ENCODE measurements at places on chromosomes 5 and 9. TPM values are rescaled to one million over a fixed set of nuclear protein-coding genes. Genes with fewer than 3 reads are reported as not detected.

- no peak for DNase-seq
Measured at GRCh38 chr5:25688156-25688555, 1043.4 kb upstream of the CDH10 start.

DNA sequence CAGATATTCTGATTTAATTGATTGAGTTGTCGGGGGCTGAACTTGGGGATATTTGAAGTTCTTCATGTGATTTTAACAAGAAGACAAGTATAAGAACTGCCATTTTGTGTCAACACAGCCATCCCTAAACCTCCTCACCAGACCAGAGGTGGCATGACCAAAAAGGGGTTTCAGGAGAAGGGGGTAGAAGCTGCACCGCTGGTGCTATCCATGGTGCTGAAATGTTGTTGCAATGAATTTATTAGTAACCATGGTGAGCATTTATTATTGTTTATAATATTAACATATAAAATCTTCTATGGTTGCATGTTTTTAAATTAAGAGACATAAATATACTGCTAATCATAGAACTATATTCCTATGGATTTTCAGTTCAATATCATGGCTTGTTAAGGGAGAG, 72.3 kb downstream of the GNA14 start:
- no peak for DNase-seq

GRCh38 chr5:1794901-1795290, 4.7 kb downstream of the MRPL36 start:
- peak; percentile 76 for DNase-seq

DNA sequence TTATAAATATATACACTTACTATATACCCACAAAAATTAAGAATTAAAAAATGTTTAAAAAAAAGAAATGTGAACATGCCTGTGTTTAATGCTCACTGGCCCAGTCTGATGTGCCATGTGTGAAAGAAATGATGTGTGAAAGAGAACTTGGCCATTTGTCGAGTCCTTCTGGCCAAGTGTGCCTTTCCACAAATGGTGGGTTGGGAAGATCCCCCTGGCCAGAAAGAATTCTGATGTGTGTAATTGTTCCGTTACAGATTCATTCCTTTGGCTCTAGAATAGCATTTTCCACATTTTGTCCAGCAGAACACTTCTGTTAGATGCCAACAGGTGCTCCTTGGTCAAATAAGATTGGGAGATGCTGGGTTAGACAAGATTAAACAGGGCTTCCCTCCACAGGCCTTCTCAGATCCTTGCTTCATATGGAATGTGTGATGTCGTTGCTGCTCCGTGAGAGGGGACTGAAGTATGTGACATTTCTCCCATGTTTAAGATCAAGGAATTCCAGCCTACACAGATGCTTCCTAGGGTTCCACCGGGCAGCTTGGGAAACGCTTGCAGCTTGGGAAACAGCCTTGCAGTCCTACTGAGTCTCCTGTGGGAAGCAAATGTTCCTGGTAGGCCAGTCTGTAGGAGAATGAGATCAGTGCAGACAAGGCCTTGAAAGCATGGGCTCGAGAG, 32.1 kb downstream of the GDNF start:
- no peak for DNase-seq

IFNA2 gene
- total RNA-seq, result not detected

KIF2A gene
- 40.2 TPM for total RNA-seq

TUSC1 gene
- 12.9 TPM for total RNA-seq

PCDHGB2 gene
- 4.7 TPM for total RNA-seq

Measured in posterior vena cava (tissue), 2 donors.